A549 treated with GW870086 at 1 μM for 4 hours (cell line): ENCODE measurements at places on chromosomes 16 and 17. TPM values are rescaled to one million over a fixed set of nuclear protein-coding genes. Genes with fewer than 3 reads are reported as not detected.

The ADAT1 gene
- 28.4 to 39.3 TPM (median 37.0 TPM) in 5 replicates for total RNA-seq

The BAHCC1 gene
- total RNA-seq: 7.0 to 10.2 TPM (median 9.2 TPM) in 5 replicates

The HSD3B7 gene
- total RNA-seq: 14.0 to 17.1 TPM (median 14.3 TPM) in 5 replicates

The RNF112 gene
- total RNA-seq: 0.26 to 0.71 TPM (median 0.42 TPM) in 5 replicates

The ATAD5 gene
- total RNA-seq: 3.0 to 4.8 TPM (median 4.3 TPM) in 5 replicates

The ARHGDIA gene
- 558 to 703 TPM (median 590 TPM) in 5 replicates for total RNA-seq

The KRTAP4-5 gene
- not detected in 5 replicates for total RNA-seq

The PIK3R5 gene
- total RNA-seq: 0.08 TPM in 1 of 5 replicates, not detected in the others

The TGFB1I1 gene
- 42.6 to 65.2 TPM (median 48.3 TPM) in 5 replicates for total RNA-seq

The TLCD2 gene
- total RNA-seq: 0.97 to 1.9 TPM (median 1.6 TPM) in 5 replicates

The LITAFD gene
- not detected in 5 replicates for total RNA-seq

The KRT32 gene
- total RNA-seq: 0.13 TPM in 1 of 5 replicates, not detected in the others
